Stimulated activated CD4-positive, alpha-beta T cell treated with anti-CD3 and anti-CD28 coated beads, Interleukin-2, amount 100 ng/mL, for 48 hours (primary cell): ENCODE measurements at places on chromosomes 5 and 9.

DNA sequence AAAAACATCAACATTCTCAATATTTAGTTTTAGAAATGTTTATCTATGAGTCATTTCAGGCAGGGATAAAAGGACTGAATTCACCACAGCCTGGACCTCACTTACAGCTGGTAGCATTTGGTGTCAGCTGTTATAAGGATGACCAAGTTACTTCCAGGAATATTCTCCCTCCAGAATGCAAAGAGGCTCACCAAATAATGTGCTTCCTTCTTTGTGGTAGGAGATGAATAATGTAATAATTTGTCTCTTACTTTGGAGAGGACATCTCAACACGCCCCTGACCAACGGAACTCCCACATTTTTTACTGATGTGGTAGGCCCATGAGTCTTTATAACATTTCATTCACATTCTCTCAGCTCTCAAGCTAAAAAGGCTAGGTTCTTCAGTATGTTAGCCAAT, 825.9 kb upstream of the GRAMD2B start:
- DNase-seq: no peak

GRCh38 chr9:114607671-114608524, 3.2 kb upstream of the TMEM268 start:
- DNase-seq: no peak

GRCh38 chr9:134217431-134218210, 53.3 kb upstream of the RNU6ATAC start:
- DNase-seq: no peak

- no peak for DNase-seq
These were observed 71.1 kb downstream of the COL27A1 start for GRCh38 chr9:114226246-114227055.

DNA sequence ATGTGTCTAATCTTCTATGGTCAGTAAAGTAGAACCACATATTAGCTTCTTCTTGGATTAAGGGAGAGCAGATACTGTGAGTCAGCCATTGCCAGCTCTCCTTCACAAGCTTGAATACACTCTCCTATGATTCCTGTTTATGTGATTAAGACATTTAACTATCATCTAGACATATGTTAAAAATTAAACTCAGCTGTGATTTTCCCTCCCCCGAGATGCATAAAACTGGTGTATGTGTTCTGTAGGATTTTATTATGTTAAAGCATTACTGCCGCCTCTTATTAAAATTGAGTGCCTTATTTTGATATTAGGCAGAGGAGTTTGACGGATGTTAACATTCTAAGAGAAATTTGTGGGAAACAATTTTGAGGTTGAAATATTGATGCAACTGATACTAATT, 114.6 kb downstream of the ACTBL2 start:
- no peak for DNase-seq

DNA sequence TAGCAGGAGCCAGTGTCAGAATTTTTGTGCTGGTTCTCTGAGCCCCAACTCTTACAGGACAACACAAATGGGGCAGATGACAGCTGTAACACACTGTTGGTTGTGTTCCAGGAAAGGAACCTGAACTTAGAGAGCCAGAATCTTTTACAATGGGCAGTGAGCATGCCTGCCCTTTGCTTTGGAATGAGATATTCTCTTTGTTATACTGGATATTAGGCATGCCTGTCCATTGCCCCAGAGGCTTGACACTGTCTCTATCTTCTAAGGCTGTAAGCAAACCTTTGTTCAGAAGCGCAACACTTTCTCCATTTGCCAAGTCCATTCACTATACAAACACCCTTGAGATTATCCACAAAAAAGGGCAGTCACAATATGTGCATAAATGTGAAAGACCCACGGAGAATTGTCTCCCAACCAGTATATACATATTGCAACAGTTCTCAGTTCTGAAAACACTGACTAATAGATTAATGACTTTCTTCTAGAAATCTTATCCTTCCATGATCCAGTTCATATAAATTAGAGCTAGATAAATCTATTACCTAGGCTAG, 26.3 kb upstream of the CEP120 start:
- no peak for DNase-seq

DNA sequence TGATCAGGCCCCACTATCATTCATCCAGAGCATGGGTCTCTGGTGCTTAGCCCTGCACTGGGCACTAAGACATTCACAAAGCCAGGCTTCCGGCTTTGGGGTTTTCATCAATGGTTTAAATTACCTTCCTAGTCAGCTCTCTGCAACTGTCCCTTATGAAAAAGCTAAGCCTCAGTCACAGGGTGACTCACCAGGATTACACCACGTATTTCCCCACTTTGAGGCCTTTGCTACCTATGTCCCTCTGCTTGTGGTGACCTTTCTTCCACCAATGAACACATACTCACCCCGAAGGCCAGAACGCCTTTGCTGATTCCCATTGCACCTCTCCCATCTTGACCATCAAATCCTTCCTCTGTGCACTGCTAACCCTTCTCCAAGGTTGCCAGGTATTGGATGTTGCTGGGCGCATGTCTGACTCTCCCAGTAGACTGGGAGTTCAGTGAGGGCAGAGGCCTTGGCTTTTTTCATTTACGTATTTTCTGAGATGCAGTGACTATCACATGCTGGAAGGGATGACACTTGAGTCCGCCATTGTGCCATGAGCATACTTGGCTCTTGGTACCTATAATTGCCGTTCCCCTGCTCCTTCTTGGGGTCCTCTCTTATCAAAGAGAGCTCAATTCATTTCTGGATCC, 58.7 kb upstream of the TNFSF8 start:
- no peak for DNase-seq

- peak; percentile 59 for DNase-seq
These were observed 81.7 kb upstream of the ZBTB43 start for GRCh38 chr9:126722922-126723806.
